ENCODE measurements at places on chromosomes 7 and 10.

DNA sequence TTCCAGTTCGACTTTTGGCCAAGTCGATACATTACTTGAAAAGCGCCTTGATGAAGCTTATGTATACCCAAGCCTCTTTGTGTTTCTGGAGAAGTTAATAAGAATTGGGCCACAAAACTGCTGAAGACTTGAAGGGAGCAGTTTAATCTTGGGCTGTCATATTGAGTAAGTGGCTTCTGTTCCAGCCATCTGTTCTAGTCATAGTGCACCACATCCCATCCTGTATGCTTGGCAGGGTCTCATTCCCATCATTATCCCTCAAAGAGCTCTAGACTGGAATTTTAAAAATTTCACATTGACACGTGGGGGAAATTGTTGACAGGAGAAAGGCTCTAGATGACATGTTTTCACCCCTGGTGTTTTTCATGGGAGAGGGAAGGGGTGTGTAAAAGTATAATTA lies 196.6 kb upstream of the PLPP4 start:
- DNase-seq: no peak

- DNase-seq: no peak
Measured at GRCh38 chr7:4745971-4746919, 29.2 kb upstream of the AP5Z1 start.

DNA sequence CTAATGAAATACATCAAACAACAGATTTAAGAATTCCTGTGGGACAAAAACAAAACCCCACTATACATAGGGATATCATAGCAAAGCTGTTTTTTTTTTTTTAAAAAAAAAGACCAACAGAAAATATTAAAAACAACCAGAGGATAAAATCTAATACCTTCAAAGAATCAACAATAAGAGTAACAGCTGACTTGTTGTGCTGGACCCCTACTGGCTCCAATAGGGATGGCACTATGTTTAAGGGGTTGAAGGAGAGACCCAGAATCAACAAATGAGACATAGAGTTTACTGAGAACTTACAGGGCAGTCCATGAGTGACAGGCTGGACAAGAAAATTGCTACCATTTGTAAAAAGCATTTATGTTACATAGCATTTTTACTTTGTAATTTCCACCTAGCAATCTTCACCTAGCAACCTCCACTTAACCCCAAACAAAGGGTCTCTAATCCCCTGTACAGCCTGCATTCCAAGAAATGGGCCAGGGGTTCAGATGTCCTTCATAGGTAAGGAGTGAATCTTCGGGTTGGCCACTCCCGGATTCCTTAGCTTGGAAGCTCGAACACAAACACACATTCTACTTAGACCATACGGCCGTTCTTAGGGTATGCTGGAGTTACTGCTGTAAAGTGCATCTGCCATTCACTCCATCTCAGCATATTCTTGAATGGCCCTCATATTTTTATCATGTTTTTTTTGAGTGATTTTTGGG lies 25.8 kb downstream of the ASZ1 start:
- DNase-seq: no peak

GRCh38 chr10:110861476-110861875 lies 10.3 kb upstream of the PDCD4 start:
- no peak for DNase-seq

DNA sequence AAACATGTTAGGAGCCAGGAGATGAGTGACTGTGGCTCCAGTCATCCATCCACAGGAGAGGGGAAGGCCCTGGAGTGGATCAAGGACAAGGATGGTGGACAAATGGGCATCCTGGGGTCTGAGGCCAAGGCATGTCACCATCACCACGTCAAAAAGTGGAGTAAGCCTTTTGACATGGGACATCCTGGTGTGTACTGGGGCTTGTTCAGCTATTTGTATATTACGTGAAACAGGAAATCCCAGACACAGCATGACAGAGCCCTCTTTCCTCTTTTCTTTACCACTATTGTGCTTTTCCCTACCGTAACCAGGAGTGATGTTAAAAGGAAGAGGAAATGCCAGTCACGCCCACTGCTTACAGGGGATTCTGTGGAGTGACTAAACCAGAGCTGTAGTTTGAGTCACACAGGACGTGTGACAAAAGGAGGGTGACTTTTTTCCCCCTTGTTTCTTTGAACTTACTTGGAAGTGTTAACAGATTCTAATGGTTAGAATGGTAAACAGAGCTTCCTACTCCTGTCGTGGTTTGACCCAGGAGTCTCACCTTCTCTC lies 15.4 kb downstream of the ACSL5 start:
- DNase-seq: no peak

DNA sequence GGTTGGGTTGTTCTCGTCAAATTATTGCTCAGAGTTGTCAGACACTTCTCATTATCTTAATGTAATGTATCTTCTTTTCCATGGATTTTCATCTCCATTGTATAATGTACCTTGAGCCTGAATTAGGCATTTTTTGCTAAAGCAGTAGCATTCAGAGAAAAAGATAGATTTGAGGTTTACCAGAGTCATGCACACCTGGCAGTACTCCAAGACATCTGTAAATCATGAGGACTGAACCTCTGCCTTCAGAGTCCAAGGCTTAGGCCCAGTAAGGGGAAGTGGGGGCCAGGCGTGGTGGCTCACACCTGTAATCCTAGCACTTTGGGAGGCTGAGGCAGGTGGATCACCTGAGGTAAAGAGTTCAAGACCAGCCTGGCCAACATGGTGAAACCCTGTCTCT lies 624.3 kb upstream of the MBL2 start:
- no peak for DNase-seq

- no peak for DNase-seq
Measured at GRCh38 chr7:135159359-135160085, 11.0 kb downstream of the CYREN start.

GRCh38 chr7:34952822-34953221 lies 84.5 kb downstream of the DPY19L1 start:
- DNase-seq: no peak

GRCh38 chr7:122487131-122487530 lies 182.6 kb upstream of the FEZF1 start:
- DNase-seq: no peak

DNA sequence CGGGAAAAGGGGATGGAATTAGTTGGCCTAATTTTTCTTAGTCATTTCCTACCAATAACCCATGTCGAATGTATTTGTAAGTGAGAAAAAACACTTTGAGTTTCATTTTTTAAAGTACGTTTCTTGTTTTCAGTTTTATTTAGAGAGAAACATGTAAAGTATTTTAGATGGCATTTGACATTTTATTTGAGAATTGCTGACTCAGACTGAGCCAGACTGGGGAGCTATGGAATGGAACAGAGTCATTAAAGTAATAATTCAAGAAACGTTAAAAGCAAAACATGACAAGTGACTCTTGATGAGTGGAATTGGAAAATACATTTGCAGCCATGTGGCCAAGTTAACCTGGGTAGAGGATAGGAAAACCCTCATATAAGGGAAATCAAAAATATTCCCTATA lies 286.1 kb upstream of the NPSR1 start:
- DNase-seq: no peak

DNA sequence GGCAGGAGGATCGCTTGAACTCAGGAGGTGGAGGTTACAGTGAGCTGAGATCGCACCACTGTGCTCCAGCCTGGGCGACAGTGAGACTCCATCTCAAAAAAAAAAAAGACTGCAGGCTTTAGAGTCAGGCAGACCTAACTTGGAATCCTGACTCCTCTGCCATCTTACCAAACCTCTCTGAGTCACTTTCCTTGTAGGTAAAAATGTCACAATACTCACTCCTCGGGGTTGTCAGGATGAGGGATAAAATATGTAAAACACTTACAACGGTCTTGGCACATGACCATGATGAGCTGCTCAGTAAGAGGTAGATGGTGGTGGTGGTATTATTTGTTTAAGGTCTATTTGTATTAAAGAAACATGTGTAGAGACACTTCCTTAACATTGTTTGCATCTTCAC lies 154.1 kb upstream of the PDE1C start:
- DNase-seq: no peak

DNA sequence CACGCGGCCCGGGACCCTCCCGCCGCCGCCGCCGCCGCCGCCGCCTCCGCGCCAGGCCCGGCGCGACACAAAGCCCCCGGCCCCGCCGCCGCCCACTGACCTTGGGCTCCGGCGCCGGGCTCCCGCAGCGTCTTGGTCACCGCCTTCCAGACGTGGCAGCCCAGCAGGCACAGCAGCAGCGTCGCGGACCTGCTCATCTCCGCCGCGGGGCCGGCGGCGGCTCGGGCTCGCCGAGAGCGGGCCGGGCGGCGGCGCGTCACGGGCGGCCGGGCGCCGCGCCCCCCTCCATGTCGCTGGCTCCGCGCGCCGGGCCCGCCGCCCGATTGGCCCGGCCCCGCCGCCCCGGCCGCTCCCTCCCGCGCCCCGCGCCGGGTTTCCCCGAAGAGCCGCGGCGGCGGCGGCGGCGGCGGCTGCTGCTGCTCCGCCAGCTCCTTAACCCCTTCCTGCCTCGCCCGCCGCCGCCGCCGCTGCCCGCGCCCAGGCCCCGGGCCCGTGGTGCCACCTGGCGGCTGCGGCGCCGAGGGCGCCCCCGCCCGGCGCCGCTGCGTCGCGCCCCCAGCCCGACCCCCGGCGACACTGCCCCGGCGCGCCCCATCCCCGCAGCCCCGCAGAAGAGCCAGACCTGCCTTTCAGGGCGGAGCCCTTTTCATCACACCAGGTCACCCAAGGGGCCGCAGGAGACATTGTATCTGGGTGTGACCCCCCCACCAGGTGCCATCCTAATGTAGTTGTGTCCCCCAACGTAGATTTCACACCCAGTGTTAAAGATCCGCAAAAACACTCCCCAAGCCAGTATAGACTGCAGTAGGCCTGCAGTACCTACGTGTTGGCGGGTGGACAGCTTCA lies at the start of gene FAM171A1:
FAM171A1 (minus strand) TSS at position 434 of the 846 bp plus-strand sequence; CDS start at position 197, 237 bp downstream.
- peak; percentile 17 for DNase-seq

DNA sequence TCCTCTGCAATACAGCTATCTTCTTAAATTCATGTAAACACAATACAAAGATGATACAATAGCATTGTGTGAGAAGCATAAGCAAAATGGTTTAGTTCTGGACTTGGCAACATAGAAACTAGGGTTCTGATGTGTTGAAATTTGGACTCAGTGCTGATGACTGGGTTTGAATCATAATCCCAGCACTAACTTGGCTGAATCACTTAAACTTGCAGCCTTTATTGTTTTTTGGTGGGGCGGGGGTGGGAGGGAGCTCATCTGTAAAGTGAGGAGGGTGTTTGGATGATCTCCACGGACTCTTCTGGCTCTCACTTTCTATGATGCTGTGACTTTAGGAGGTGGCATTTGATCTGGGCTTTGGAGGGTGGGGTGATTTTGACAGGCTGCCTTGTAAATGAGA lies 158.2 kb downstream of the WNT2 start:
- DNase-seq: no peak

- no peak for DNase-seq
Measured at GRCh38 chr10:69409176-69409495, 7.6 kb downstream of the TACR2 start.

GRCh38 chr10:92327445-92328433 lies 36.8 kb downstream of the MARCHF5 start:
- no peak for DNase-seq

GRCh38 chr10:69645296-69646184 lies 15.5 kb downstream of the FAM241B start:
- no peak for DNase-seq

DNA sequence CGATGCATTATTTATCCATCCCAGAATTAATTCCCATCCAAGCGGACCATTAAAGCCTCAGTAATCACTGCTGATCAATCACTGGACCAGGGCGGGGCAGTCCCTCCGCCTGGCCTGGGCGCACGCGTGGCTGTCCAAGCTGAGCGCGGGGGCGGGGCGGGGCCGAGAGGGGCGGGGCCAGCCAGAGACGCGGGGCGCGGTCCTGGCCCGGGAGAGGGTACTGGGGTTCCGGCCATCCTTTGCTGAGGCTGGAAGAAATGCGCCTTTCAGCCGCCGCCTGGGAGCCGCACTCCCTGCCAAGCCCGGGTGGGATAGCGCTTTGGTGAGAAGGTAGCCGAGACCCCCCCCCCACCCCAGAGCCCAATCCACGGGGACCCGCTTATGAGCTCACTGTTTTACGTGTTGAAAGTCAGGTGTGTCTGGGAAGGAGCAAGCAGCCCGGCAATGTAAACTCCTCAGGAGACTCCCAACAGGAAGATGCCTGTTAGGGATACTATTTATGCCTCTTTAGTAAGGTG lies at the start of gene ARHGAP22:
ARHGAP22 (minus strand) TSS at position 83 of the 518 bp plus-strand sequence. CDS start 277 bp downstream, outside the sequence.
- no peak for DNase-seq

GRCh38 chr10:24973163-24973562 lies 20.8 kb upstream of the PRTFDC1 start:
- DNase-seq: no peak

DNA sequence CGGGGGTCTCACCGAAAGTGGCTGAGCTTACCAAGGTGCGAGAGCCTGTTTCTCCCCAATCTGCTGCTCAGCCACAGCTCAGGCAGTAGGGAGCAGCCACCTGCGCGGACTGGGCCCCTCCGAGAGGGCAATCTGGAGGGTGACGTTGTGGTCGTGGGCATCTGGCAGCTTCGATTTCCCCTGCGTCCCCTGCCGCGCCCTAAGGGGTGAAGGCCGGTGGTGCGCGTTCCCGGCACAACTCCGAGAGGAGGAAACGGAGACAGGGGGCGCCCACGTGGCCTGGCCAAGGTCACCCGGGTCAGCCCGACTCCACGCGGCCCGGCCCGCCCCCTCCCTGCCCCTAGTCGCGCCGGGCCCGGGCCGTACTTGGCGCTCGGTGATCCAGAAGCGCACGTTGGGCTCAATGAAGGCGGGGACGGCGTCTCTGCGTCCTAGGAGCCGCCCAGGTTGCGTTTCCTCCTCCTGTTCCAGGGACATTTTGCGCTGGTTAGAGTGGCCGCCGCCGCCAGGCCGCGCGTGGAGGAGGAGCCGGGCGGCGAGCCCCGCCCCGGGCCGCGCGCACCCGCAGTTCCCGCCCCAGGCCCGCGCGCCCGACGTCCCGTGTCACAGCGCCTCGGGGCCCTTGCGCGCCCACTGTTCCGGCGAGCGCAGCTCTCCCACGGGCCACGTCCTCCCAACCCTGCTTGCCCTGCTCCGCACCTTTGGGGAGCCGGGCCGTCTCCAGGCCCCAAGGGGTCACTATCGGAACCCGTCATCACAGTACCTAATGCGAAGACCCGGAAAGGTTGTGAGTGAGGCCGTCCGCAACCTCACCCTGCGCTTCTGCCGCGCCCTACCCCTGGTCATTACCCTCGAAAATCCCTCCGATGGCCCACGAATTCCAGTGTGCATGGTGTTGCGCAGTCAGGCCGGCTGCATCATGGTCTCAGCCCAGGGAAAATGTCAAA lies at the start of gene SFXN4:
SFXN4 (minus strand) TSS at position 544 of the 947 bp plus-strand sequence; CDS start at position 477, 67 bp downstream.
- peak; percentile 55 for DNase-seq

GRCh38 chr10:69328380-69328735 lies 50.1 kb downstream of the HK1 start:
- no peak for DNase-seq

DNA sequence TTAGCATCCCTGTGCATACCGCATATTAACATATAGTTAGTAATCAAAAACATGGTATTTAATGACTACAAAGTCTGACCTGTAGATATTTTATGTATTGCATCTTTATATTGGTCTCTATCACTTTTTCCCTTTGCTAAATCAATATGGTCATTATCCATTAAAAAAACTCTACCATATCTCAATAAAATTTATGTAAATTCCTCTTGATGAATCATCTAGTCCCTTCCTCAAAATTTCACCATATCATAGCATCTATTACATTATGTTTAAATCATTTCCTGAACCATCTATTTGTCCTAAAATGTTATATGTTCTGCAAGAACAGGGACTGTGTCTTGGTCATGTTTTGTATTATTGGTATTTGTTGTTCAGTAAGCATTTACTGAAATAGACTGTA lies 7.7 kb upstream of the ING3 start:
- no peak for DNase-seq

Data from stimulated activated CD8-positive, alpha-beta memory T cell treated with anti-CD3 and anti-CD28 coated beads, Interleukin-7, amount 100 ng/mL, for 1 hour (primary cell).